Stimulated activated CD4-positive, alpha-beta T cell treated with anti-CD3 and anti-CD28 coated beads, Interleukin-2, amount 100 ng/mL, for 4 hours (primary cell): ENCODE measurements at places on chromosomes 5 and 9.

DNA sequence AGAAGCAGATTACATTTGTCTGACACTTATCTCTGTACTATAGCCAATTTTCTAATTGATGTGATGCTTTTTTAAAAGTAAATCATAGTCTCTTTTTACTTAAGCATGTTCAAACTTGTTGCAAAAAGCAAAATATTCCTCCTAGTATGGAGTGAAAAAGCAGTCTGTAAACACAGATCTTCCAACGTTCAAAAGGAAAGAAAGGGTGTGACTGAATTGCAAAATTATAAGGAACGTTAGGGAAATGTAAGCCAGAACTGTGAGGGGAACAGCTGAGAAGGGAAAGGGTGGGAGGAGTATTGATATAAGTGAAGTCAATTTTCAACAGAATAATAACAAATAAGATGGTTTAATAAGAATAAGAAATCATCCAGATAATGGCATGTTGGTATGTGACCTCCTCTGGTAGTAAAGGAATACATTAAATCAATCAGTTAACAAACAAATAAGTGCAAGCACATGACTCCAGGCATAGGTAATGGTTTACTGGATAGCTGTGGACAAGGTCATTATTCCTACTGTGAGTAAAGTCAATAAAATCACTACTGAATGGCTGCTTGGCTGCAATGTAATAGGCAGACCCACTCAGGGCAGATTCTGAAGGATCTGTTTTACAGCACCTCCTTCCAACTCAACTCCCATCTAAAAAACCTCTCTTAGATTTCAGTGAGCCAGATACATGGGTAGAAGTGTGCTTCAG is 239.1 kb upstream of the NMUR2 start:
- no peak for DNase-seq

DNA sequence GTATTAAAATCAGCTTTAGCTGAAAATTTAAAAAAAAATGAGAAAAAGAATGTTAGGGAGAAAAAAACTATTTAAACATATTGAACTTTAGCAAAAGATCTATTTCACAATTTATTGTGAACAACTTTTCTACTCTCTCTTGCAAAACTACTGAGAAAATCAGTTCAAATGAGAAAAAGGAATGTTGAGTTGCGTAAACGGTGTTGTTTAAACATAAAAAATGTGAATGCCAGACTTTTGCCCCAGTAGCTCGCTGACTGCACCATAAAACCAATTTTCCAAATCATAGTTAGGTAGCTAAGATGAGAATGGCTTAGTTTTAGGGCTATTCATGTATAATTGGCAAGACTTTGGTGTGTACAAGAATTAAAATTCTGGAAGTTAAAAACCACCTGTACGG is 13.4 kb upstream of the RAD23B start:
- DNase-seq = no peak

- no peak for DNase-seq
Observed at GRCh38 chr5:173880306-173880985, 7.7 kb upstream of the CPEB4 start.

DNA sequence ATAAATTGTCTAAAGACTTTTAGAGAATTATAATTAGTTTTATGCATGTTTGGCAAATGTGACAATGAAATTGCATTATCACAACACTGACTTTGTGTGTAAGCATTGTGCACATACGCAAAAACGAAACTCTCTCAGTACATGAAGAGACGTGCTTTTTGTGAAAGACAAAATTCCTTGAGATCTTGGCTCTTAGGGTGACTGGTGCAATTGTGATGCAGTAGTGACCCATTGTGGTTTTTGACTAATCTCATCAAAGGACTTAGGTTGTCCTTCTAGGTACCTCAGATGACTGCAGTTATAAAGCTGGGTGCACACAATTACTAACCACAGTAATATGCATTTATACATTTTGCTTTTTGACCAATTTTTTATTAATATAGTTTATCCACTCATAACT is 25.3 kb upstream of the TYRP1 start:
- DNase-seq = no peak

DNA sequence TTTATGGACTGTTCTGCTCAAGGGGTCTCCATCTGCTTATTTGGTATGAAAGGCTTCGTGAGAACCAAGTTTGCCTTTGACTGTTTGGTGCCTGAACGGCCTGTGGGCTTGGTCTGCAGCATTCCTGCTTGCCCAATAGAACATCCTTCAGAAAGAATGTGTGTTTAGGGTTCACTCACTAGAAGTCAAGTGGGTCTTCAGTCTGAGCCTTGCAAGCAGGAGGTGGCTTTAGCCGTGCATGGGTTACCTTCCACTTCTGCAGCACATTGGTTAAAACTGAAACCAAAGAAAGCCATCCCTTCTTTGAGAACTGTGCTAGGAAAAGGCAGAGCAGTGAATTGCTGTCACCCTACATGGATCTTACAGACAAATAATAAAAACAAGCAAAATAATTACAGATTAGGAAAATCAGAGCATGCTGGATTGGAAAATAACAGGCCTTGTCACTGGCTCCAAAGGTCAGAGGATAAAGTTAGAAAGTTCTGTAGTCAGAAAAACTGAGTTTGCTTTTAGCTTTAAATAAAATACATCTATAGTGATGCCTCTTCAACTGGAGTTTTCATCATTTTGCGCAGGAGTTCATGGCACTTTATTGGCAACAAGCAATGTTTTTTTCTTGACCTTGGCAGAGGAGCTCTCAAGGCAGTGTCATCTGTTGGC is 16.6 kb downstream of the WWC1 start:
- DNase-seq = no peak

DNA sequence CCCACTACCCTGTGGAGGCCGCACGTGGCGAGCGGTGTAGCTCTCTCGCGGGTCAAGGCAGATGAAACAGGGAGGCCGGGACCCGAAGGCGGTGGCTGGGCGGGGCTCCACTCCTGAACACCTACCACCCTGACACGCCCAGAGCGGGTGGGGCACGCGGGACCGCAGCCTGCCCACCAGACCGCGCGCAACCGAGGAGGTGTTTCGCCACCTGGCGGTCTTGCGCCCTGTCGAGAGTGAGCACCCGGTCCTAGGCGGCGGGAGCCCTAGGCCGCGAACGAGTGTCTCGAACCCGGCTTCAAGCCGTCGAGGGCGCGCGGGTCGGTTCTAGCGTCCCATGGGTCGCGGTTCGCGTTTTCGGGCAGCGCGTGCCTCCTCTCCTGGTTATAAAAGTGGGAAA is 2.2 kb upstream of the EXOSC3 start:
- DNase-seq = no peak

GRCh38 chr5:134003817-134004625 is 754 bp downstream of the VDAC1 start:
- DNase-seq = peak; percentile 37

GRCh38 chr5:73183481-73183891 is 10.5 kb downstream of the TMEM174 start:
- no peak for DNase-seq

GRCh38 chr9:120424248-120424647 is 155.7 kb downstream of the CDK5RAP2 start:
- no peak for DNase-seq
